ENCODE measurements at places on chromosomes 5 and 9.

GRCh38 chr5:149672701-149673476 is 57.2 kb upstream of the PPARGC1B start:
- DNase-seq: no peak

- no peak for DNase-seq
Measured at GRCh38 chr9:75950998-75951397, 60.5 kb downstream of the PCSK5 start.

- DNase-seq: no peak
Measured at GRCh38 chr9:8186560-8186959, 387.0 kb upstream of the DMAC1 start.

DNA sequence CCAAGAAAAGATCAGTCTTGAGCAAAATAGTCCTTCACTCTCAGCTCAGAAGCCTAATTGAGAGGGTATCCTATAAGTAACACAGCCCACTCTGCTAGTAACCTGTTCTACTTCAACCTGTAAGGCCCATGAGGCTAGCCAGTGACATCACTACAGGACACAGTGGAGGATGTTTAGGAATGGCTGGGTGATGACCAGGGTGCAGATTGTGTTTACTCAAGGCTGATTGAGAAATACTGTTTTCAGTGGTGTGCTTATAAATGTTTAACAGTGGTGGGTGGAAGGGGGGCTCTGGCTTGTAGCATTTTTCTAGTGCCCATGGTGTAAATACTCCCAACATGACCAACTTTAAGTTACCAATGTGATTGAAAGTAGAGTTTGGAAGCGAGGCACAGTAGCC is 159.8 kb upstream of the CCDC152 start:
- DNase-seq: no peak

GRCh38 chr5:142806841-142807267 is 36.7 kb downstream of the ARHGAP26 start:
- no peak for DNase-seq

DNA sequence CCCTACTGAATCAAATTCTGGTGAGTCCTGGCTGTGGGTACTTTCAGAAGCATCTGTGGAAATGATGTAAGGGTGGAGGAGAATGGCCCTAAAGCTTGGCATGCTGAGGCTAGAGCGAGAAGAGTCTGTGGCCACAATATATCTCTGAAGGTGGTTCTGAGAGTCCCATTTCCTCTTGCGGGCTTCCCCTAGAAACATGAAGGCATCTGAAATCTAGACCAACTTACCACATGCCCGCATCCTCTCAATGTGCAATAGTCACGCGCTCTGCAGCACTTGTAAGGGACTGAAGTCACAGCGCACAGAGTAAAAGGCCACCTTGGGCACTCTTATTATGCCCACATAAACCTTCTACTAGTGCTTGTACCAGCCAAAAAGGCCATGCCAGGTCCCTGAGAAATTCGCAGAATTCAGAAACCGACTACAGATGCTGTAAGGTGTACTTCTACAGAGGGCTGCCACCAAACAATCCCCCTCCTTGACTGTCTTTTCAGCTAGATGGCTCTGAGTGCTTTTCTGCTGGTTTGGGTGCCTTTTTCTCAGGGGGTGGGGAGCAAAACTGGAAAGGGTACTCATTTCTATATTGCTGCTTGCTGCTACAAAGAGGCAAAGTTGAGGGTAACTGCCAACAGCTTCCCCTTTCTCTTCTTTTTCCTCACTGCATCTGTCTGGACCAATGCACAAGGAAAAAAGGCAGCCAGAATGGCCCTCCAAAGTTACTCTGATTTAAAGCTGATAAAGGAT is 107.3 kb downstream of the ZDHHC21 start:
- no peak for DNase-seq

DNA sequence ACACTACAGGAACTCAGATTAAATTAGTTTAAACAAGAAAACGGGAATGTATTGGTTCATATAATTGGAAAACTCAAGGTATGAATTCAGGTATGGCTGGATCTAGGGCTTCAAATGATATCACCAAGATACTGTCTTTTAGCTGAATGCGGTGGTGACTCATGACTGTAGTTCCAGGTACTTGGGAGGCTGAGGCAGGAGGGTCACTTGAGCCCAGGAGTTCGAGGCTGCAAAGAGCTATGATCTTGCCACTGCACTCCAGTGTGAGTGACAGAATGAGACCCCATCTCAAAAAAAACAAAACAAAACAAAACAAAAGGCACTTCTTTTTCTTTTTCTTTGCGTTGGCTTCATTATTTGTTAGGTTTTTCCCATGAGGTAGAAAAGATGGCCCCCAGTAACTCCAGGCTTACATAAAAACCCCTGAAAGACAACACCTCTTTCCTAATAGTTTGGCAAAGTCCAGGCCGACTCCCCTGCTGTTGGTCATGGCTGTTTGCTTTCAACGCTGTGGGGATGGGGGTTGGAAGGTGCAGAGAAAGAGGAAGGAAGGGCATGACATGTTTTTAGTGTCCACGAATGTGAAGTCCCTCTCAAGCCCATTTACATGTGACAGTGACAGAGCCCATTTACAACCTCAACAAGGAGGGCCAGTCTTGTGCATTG is 39.8 kb upstream of the CRB2 start:
- DNase-seq: no peak

DNA sequence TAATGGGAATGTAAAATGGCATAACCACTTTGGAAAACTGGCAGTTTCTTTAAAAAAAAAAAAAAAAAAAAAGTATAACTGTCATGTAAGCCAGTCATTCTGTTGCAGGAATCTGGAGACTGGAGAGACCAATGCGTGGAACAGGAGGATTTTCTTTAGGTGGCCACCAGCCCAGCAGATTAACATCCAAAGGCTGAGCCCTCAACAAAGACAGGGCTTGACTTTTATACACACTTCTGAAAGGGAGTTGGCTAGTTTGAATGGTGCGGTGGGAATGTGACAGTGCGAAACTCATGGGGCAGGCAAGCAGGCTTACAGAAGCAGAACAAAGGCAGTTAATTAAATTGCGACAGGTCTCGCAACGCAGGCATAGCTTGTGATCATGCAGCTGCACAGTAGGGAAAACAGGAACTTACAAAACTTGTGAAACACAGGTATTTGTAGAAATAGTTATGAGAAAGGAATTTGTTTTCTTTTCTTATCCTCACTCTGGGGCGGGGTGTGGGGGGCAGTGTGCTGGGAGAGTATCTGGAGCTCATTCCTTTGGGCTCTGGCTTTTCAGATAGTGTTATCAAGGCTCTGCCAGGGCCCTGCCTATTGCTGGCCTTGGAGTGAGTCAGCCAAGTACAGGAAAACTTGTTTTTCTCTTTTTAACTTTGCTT is 12.0 kb downstream of the UIMC1 start:
- DNase-seq: peak; percentile 62

DNA sequence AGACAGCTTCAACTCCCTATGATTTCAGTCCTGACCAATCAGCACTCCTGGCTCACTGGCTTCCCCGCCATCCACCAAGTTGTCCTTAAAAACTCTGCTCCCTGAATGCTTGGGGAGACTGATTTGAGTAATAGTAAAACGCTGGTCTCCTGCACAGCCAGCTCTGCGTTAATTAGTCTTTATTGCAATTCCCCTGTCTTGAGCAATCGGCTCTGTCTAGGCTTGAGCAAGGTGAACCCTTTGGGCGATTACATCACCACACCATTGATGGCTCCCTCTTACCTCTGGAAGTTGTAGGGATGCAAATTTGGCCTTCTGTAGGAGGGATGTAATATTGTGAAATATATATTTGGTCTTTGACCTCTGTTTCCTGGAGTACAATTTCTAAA is 2.9 kb upstream of the SLC23A1 start:
- no peak for DNase-seq

DNA sequence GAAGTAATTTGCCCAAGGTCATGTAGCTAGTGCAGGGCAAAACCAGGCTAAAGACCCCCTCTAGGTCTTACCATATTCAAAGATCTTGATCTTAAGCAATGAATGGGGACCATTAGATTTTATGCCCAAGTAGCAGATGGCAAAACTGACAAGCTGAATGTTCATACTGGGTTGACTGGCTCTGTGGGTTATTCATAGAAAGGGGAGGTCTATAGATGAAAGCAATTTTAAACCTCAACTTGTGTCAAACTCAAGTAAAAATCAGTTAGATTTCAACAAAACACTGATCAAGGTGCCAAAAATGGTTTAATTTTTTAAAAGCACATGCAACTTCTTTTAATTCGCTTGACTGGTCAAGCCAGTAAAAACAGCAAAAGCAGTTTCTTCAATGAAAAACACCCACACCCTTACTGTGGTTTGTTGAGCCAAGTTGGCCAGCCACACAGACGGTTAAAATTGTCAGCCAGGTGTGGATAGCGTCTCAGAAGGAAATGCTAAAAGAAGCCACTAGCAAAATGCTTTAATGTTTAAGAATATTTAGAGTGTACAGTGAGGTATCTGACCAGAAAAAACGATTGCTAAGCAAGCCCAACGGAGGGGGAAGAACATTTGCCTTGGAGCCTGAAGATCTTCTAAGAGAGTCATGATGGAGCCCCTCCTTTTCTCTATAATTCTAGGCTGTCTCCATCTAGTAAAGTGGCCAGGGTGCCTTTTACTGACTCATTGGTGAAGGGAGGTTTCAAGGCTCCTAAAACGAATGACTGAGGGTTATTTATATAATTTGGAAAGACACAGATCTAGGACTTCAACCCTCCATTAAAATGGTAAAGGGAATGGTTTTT is 539.6 kb upstream of the CLINT1 start:
- no peak for DNase-seq

DNA sequence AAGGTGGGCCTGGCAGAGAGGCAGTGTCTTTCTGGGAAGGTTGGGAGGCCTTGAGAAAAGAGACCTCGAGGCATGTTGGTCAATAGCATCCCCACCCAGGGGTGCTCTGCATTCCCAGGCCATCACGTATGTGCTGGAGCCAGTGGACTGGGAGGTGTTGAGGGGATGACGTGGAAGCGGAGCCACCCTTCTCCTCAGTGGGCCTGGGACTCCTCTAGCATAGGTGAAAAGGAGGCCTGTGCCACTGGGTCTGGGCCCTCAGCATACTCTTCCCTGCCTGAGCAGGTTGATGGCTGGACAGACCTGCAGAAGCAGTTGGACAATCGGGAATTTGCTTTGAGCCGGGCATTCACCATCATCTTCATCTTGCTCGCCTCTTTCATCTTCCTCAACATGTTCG is 25.5 kb downstream of the PITX1 start:
- DNase-seq: no peak

DNA sequence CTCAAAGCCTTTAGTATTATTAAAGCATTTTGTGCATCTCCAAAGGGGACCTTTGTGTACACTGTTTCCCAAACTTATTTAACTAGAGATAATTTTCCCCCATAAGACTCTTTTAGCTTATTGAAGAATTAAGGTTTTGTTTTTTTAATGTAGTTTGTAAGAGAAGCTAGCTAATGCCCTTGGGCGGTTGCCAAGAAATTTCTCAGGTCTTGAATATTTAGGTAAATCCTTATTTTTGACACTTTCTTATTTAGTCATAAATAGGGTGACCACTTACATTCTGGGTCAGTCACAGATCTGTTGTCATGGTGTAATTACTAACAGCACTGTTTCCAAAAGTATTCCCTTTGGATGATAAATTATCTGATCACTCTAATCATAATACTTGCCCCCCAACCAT is 27.2 kb downstream of the TNFAIP8 start:
- DNase-seq: no peak

GRCh38 chr5:160675988-160676387 is 176.0 kb downstream of the ATP10B start:
- peak; percentile 26 for DNase-seq

- DNase-seq: no peak
Measured at GRCh38 chr5:52657247-52657645, 130.5 kb upstream of the ITGA1 start.

DNA sequence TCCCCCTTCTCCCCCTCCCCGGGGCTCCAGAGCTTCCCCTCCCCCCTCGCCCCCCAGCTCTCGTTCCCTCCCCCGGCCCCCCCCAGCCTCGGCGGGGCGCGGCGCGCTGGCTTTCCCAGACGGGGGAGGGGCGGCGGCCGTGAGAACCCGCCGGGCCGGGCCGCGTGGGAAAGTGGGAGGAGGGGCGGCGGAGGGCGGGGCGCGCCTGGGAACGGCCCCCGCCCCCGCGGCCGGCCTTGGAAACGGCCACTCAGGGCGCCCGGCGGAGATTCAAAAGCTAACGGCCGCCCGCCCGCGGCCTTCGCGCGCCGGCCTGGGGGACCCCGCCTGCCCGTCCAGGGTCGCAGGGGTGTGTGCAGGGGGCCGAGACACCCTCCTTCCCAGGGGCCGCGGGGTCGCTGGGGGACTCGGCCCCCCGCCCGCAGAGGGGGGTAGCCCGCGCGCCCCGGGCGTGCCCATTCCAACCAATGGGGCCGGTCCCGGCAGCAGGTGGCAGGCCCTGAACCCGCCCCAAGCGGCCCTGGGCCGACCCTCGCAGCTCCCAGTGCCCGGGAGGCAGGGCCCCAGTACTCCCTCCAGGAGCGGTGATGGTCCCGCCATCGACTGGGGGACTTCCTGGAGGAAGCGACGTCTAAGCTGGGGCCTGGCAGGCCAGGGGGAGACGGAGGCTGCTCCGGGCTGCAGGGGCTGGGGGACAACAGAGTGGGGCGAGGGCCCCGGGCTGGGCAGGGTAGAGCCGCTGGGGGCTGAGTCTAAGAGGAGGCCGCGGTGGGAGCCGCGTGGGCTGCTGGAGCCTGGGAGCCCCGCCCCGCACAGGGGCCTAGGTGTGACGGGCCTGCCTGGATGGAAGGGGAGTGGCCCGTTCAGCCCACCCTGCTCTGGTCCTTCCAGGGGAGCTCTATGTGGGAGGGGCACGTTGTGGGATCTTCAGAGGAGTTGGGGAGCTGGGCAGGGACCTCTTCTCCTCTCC is 14.2 kb upstream of the NRARP start:
- DNase-seq: peak; percentile 43

- DNase-seq: no peak
Measured at GRCh38 chr9:122207096-122207495, 21.7 kb downstream of the LHX6 start.

DNA sequence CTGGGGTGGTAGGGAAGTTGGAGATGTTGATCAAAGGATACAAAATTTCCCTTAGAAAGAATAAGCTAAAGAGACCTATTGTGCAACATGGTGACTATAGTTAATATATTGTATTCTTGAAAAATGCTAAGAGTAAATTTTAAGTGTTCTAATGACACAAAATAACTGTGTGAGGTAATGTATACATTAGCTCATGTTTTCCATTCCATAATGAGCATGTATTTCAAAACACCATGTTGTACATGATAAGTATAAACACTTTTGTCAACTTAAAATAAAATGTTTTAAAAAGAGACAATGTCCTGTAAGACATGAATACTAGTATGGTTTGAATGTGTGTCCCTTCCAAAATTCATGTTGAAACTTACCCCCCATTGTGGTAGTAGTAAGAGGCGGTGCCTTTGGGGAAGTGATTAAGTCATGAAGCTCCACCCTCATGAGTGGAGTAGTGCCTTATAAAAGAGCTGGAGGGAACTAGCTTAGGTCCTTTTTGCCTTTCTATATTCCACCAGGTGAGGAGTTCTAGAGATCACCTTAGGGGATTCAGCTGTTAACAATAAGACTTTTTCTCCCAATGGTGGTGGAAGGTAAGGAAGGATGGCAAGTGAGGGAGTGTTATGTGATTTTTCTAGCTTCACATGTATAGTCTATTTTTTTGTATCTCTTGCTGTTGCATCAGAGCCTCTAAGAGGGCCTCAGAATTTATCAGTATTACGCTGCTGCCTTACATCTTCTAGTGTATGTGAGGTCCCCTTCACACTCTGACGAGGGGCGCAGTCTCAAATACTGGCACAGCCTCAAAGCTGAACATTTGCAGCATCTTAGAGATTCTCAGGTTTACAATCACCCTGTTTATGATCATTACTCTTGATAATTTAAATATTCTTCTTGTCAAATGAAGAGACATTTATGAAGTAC is 94.9 kb upstream of the NREP start:
- DNase-seq: no peak

Data from Caco-2 (cell line).